ENCODE measurements at places on chromosomes 2 and 18. TPM values are rescaled to one million over a fixed set of nuclear protein-coding genes. Genes with fewer than 3 reads are reported as not detected.

DNA sequence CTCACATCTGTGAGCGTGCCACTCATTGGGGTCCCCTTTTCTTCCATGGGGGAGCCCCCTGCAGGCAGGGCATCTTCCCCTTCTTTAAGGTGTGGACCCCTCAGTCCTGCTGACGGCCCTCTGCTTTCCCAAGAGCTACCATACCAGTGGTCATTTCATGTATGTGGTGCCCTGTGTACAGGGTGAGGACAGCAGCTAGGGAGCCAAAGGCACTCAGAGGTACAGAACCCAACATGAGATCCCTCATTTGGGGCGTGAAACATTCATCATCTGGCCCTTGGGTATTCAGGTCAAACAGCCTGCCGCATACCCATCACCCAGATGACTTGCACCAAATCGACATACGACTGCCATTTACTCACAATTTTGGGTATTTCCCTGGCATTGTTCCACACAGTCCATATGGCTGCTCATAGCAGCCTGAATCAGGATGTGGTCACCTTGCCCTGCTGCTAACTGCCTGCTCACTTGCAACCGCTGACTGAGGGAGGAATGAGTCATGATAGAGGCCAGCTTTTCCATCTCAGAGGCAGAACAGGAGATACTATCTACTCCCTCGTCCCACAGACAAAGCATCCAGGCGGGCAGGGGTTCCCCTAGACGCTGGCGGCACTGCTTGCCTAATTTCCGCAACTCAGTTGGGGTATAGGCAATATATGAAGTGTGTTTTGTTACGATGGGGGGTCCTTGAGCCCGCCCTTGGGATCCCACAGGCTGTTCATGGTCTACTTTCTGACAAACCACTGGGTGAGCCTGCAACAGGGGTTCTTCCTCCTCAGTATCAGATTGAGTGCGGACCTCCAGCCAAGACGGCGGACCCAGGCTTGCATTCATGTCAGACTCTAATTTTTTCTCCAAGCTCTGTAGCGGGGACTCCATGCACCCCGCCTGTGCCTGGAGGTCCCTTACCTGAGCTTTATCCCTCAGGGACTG lies 228.6 kb downstream of the SATB2 start:
- no peaks in the 10 kb centered on the region for H3K36me3 ChIP-seq
- no peak overlapping the region for H3K27ac ChIP-seq
- H3K27me3 ChIP-seq = no peaks in the 10 kb centered on the region
- no peak overlapping the region for H3K4me3 ChIP-seq
- DNase-seq = no peak
- no peaks in the 10 kb centered on the region for H3K4me1 ChIP-seq

GRCh38 chr18:58780045-58780444 lies 84.6 kb upstream of the ZNF532 start:
- no peaks in the 10 kb centered on the region for H3K27me3 ChIP-seq
- H3K4me3 ChIP-seq = no peak overlapping the region
- no peaks in the 10 kb centered on the region for H3K36me3 ChIP-seq
- peaks cover 7% of the 10 kb centered on the region for H3K4me1 ChIP-seq
- no peak for DNase-seq
- no peak overlapping the region for H3K27ac ChIP-seq

- DNase-seq = no peak
- no peak overlapping the region for H3K27ac ChIP-seq
- no peaks in the 10 kb centered on the region for H3K36me3 ChIP-seq
- no peaks in the 10 kb centered on the region for H3K27me3 ChIP-seq
- H3K4me1 ChIP-seq = no peaks in the 10 kb centered on the region
Observed at GRCh38 chr2:239574054-239574433, 173.2 kb upstream of the HDAC4 start.

- no peaks in the 10 kb centered on the region for H3K4me1 ChIP-seq
- no peak overlapping the region for H3K4me3 ChIP-seq
- DNase-seq = peak; percentile 90
- no peak overlapping the region for H3K27ac ChIP-seq
Observed at GRCh38 chr18:37537868-37538525, 27.6 kb downstream of the CELF4 start.

GRCh38 chr18:46482831-46483230 lies 174.2 kb downstream of the LOXHD1 start:
- no peaks in the 10 kb centered on the region for H3K36me3 ChIP-seq
- H3K27me3 ChIP-seq = no peaks in the 10 kb centered on the region
- no peak overlapping the region for H3K27ac ChIP-seq

- no peak for DNase-seq
- no peaks in the 10 kb centered on the region for H3K27me3 ChIP-seq
- H3K36me3 ChIP-seq = no peaks in the 10 kb centered on the region
- H3K4me1 ChIP-seq = peaks cover 7% of the 10 kb centered on the region
- no peak overlapping the region for H3K4me3 ChIP-seq
Observed at GRCh38 chr2:219707496-219708285, 80.3 kb downstream of the SLC4A3 start.

DNA sequence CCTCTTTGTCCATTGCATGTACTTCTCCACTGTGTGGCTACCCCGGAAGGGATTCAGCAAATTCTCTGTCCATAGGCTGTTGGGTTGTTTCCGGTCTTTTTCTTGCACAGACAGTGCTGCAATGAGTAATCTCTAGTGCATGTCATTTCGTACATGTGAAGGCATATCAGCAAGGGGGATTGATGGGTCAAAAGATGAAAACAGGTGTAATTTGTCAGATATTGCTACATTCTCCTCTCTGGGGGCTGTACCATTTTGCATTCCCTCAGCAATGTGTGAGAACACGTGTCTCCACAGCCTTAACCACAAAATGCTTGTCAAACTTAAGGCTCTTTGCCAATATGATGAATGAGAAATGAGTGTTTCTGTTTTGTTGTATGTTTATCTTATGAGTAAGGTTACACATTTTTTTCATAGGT lies 60.5 kb downstream of the KLHL29 start:
- H3K27ac ChIP-seq = no peak overlapping the region
- H3K36me3 ChIP-seq = no peaks in the 10 kb centered on the region
- no peak for DNase-seq
- H3K4me1 ChIP-seq = no peaks in the 10 kb centered on the region

GRCh38 chr2:151491496-151491895 lies 81.8 kb downstream of the RIF1 start:
- H3K27ac ChIP-seq = no peak overlapping the region
- H3K4me3 ChIP-seq = no peak overlapping the region
- no peaks in the 10 kb centered on the region for H3K4me1 ChIP-seq
- H3K36me3 ChIP-seq = no peaks in the 10 kb centered on the region
- DNase-seq = no peak

Gene ARHGAP15
- 12.4 TPM for total RNA-seq

Gene ASPRV1
- 1.4 TPM for total RNA-seq

Gene CD302
- total RNA-seq = 109 TPM

Gene FAM228B
- total RNA-seq = 17.5 TPM

Gene CPO
- total RNA-seq = not detected

Gene CREG2
- total RNA-seq = not detected

Gene TMEFF2
- not detected for total RNA-seq

Gene CACNB4
- total RNA-seq = 21.0 TPM

Gene LOXHD1
- total RNA-seq = 0.78 TPM
